ENCODE measurements at places on chromosomes 12 and 14. TPM values are rescaled to one million over a fixed set of nuclear protein-coding genes. Genes with fewer than 3 reads are reported as not detected.

- H3K4me1 ChIP-seq: no peaks in the 10 kb centered on the region
- no peaks in the 10 kb centered on the region for H3K36me3 ChIP-seq
- H3K27ac ChIP-seq: no peak overlapping the region
These were observed 5.5 kb downstream of the KRT79 start for GRCh38 chr12:52828591-52829021.

The ISCU gene
- total RNA-seq: 313 TPM

DNA sequence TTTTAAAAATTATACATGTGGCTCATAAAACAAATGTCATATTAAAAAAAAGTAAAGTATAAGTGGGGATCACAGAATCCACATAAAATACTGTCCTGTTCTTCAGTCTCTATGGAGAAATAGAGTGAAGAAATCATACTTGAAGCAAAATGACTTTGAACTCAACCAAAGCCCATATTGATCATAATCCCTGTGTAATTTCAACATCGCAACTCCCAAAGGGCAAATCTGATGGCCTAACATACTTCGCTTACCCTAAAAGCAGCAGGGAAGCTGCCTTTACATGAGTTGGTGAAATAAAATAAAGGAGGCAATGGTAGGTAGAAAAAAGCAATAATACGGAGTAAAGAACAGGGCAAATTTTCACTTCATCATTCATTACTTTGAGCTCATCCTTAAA, 101.8 kb downstream of the CEP128 start:
- no peak overlapping the region for H3K27ac ChIP-seq
- no peaks in the 10 kb centered on the region for H3K27me3 ChIP-seq
- H3K4me1 ChIP-seq: no peaks in the 10 kb centered on the region
- H3K36me3 ChIP-seq: no peaks in the 10 kb centered on the region
- DNase-seq: no peak

DNA sequence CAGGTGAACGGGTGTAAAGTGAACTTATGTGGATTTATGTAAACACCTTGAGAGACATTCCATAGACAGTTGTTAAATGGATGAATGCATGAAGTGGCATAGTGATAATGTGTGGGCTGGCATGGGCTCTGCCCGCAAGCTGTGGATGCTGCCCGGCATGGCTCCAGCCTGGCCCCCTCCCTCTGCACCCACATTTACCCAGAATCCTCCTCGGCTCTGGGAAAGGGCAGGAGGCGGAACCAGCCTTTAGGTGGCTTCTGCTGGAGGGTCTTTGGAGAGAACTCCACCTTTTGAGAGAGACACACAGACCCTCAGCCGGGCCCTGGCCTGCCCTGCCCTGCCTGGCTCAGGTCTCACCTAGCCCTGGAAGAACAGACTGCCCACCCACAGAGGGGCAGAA, 18.7 kb downstream of the RASAL1 start:
- no peak overlapping the region for H3K27ac ChIP-seq
- H3K27me3 ChIP-seq: no peaks in the 10 kb centered on the region
- no peaks in the 10 kb centered on the region for H3K4me1 ChIP-seq
- no peaks in the 10 kb centered on the region for H3K36me3 ChIP-seq
- H3K4me3 ChIP-seq: no peak overlapping the region

- DNase-seq: no peak
These were observed 28.1 kb downstream of the DYRK2 start for GRCh38 chr12:67676624-67677023.

The KRT82 gene
- not detected for total RNA-seq

The SPX gene
- total RNA-seq: 1.3 TPM

- H3K36me3 ChIP-seq: no peaks in the 10 kb centered on the region
- no peaks in the 10 kb centered on the region for H3K27me3 ChIP-seq
- H3K4me3 ChIP-seq: no peak overlapping the region
- no peaks in the 10 kb centered on the region for H3K4me1 ChIP-seq
These were observed 6.1 kb upstream of the SERPINA11 start for GRCh38 chr14:94458558-94459205.

DNA sequence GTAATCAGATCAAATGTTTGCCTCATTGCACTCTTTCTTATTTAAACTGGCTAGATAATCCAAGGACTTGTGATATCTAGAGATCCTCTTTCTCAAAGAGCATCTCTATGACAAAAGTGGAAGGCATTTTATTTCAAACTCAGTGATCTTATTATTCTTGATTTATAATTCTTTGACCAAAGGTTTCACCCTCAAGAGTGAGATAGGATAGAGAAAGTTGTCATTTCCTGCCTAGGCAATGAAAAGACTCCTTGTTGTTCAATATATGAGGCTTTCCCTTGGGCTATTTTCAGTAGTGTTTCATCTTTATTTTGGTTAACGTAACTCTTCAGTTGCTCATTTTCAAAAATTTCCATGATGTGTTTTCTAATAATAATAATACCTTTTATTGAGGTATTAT, 18.0 kb upstream of the INSM2 start:
- H3K27me3 ChIP-seq: no peaks in the 10 kb centered on the region
- no peak overlapping the region for H3K27ac ChIP-seq
- DNase-seq: no peak
- no peaks in the 10 kb centered on the region for H3K4me1 ChIP-seq

All from fibroblast of lung (primary cell).